ENCODE measurements at places on chromosomes 6 and 20. TPM values are rescaled to one million over a fixed set of nuclear protein-coding genes. Genes with fewer than 3 reads are reported as not detected.

DNA sequence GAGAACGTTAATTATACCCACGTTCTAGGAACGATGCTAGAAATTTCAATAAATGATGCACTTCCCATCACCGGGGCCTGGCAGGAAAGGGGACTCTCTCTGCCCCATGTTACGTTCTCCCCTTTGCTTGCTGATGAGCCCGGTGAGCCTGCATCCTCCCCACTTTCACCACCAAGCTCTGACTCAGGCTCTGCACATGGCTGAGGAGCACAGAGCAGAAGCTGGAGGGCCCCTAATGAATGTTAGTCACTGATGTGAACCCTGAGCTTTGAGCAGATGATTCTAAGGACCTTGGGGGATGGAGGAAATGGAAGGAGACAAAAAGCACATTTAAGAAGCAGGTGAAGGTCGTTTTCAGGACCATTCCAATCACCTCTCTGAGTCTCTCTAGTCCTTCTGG lies 468.2 kb upstream of the ARID1B start:
- H3K27me3 ChIP-seq = no peaks in the 10 kb centered on the region
- H3K4me3 ChIP-seq = no peak overlapping the region
- no peaks in the 10 kb centered on the region for H3K4me1 ChIP-seq
- no peaks in the 10 kb centered on the region for H3K36me3 ChIP-seq
- DNase-seq = no peak

DNA sequence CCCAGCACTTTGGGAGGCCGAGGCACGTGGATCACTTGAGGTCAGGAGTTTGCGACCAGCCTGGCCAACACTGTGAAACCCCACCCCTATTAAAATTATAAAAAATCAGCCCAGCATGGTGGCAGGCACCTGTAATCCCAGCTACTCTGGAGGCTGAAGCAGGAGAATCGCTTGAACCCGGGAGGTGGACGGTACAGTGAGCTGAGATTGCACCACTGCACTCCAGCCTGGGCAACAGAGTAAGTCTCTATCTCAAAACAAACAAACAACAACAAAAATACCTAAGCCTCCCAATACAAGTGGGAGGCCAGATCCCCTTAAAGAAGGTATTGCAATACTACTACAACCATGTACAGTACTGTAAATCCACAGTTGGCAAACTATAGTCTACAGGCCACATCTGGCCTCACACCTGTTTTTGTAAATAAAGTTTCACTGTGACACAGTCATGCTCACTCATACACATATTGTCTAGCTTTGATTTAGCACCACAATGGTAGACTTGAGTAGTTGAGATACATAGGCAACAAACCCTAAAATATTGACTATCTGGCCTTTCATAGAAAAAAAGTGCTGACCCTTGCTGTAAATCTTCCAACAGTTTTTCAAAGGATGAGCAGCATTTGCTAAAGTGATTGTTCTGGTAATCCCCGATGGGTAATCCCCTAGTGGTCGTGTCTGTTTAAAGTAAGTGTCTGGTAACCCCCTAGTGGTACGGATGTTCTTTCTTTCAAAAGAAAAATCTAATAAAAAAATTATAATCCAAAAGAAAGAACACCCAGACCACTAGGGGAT lies 202.0 kb downstream of the RNGTT start:
- no peaks in the 10 kb centered on the region for H3K36me3 ChIP-seq
- H3K4me1 ChIP-seq = no peaks in the 10 kb centered on the region
- no peak overlapping the region for H3K4me3 ChIP-seq
- DNase-seq = no peak
- no peaks in the 10 kb centered on the region for H3K27me3 ChIP-seq

RIN2 gene
- 177 TPM for total RNA-seq

DNA sequence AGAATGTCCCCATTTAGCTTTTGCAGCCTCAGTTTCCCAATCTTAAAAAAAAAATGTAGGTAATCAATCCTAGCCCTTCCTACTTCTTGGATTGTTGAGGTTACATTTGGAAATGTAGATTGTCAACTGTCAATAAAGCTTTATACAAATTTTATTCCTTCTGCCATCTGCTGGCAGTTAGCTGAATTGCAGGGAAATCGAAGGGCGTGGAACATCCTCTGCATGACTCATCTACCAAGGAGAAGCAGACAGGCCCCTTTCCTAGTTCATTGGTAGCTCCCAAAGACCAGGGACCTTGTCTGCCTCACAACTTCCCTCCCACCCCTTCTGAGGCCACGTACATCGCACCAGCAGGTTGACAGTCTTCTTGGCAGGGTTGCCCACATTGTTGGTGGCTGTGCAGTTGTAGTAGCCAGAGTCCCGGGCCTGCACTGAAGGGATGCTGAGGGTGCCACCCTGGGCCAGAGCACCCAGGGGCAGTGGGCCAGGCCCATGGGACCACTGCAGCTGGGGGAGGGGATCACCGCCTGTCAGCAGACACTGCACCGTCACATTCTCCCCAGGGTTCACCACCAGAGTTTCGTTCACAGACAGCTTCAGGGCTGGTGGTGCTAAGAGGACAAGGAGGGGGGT lies 43.6 kb downstream of the MDGA1 start:
- H3K4me3 ChIP-seq = no peak overlapping the region
- H3K27ac ChIP-seq = no peak overlapping the region
- H3K36me3 ChIP-seq = no peaks in the 10 kb centered on the region
- DNase-seq = no peak
- no peaks in the 10 kb centered on the region for H3K27me3 ChIP-seq

- H3K27ac ChIP-seq = no peak overlapping the region
- H3K4me1 ChIP-seq = no peaks in the 10 kb centered on the region
- no peaks in the 10 kb centered on the region for H3K36me3 ChIP-seq
- H3K27me3 ChIP-seq = no peaks in the 10 kb centered on the region
- no peak for DNase-seq
- no peak overlapping the region for H3K4me3 ChIP-seq
These were observed 123.4 kb upstream of the TENT5A start for GRCh38 chr6:81875782-81876293.

DNA sequence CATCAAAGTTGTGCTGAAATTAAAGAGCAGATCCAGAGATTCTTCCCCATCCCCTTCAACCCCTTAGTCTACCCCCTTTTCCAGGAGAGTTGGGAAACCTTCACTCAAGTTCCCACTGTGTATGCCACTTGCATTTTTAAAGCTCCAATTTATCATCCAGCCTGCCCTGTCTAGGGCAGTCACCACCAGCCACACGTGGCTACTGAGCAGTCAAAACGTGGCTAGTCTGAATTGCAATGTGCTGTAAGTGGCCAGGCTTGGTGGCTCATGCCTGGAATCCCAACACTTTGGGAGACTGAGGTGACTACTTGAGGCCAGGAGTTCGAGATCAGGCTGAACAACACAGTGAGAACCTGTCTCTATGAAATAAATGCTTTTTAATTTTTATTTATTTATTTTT lies 34.9 kb downstream of the ERGIC3 start:
- H3K4me3 ChIP-seq = no peak overlapping the region
- H3K27ac ChIP-seq = no peak overlapping the region
- no peaks in the 10 kb centered on the region for H3K27me3 ChIP-seq
- no peak for DNase-seq

Measured in Peyer's patch (tissue), 4 donors.